ENCODE measurements at places on chromosomes 5 and 9.
A peak's percentile ranks its signal among the peaks of the same experiment; 100 is the strongest.

GRCh38 chr9:110655754-110656641 is 12.6 kb upstream of the MUSK start:
- no peak for DNase-seq

DNA sequence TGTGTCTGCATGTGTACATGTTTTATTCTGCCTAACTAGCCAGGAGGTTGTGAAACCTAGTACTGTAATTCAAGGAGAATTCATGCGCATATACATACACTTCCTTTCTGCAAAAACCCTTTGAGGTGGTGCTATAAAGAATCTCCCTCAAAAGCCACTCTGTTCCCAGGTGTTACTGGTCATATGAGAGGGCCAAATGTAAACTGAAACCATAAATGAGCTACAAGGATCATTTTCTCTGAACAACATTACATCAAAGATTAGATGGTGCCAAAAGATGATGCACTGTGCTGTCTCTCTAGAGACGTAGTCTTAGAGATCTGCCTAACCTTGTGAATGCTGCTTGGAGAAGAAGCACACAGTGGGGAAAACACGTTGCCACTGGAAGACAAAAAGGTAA is 15.7 kb downstream of the NREP start:
- DNase-seq: no peak

DNA sequence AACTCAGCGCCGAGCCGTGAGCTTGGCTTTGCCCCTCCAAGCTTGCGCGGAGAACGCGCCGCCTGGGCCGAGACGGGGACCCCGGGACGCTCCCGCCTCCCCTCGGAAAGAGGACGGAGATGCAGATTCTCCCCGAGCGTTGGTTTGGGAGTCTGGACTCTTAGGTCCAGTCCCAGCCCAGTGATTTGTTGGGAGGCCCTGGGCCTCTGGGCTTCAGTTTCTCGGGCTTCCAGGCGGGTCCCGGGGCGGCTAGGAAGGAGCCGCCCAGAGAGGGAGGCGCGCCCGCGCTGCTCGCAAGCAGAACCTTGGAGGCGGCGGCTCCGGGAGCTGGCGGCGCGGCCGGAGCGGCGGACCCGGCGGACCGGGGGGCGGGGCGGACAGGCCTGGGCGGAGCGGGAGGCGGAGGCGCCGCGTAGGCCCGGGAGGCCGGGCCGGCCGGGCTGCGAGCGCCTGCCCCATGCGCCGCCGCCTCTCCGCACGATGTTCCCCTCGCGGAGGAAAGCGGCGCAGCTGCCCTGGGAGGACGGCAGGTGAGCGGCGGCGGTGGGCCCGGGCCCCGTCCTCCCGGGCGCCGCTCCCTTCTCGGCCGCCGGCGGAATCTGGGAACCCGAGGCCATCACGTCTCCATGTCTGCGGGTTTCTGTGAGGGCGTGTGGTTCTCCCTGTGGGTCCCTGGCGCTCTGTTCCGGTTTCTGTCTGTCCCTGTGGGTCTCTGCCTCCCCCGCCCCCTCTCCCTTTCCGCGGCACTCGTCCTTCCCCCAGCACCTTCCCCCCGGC is at the start of gene B4GALT7:
B4GALT7 (plus strand) TSS at position 402 of the 777 bp plus-strand sequence; CDS start at position 481, 79 bp downstream.
- peak; percentile 82 for DNase-seq

- no peak for DNase-seq
These were observed 993.5 kb upstream of the SEMA6A start for GRCh38 chr5:117568126-117568525.

DNA sequence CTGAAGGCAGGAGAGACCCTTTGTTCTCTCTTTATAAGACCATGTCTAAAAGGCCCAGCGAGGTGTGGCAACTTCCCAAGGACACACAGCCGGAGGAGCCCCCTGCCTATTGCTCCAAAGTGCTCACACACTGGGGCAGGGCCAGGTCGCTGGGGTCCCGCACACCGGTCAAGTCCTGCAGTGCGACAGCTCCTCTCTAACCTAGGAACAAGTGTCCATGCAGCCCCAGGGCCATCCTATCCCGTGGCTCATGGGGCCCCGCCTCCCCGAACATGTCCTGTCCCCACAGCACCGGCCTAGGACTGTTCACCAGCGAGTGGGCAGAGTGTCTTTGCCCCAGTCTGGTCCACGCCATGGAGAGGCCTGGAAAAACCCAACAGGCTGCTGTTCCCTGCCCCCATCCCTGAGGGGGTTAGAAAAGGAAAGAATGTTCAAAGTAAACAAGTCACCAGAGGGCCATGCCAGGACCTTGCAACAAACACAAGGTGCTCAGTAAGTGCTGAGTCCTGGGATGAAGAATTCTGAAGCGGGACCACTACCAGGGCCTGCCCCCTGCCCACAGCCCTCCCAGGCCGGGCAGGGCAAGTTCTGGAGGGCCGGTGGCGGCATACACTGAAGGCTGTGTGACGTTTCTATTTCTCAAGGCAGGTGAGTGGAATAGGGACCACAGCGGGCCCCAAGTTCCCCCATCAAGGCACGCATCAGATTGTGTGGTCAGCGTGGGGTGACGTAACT is 938 bp downstream of the NINJ1 start:
- DNase-seq: no peak

DNA sequence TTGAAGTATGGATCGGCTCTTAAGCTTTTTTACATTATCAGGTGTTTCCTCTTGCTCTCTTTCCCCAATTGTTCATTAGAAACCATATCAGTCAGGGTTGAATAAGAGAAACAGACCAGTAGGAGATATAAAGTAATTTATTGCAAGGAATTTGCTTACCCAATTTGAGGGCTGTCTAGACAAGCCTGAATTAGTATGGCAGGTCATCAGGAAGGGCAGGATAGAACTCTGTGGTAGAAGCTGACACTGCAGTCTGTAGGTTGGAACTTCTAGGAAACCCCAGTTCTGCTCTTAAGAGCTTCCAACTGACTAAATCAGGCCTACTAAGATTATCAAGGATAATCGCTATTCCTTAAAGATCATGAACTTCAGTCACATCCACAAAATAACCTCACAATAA is 24.3 kb downstream of the ISOC1 start:
- no peak for DNase-seq

DNA sequence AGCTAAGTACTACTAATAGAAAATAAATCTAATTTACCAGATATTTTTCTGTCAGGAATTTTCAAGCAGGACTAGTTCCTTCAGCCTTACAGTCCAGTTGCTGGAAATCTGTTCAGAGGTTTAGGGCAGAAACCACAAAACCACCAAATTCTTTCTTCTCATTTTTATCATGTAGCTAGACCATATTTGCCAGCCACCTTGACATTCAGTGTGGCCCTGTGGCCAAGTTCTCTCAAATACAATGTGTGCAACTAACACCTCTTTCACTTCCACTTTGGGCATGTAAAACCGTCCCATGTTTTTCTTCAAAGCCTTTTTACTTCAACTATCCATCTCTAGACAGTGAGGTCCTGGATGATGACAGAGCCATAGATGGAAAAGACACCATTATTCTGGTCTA is 1133.2 kb upstream of the CDH18 start:
- no peak for DNase-seq

DNA sequence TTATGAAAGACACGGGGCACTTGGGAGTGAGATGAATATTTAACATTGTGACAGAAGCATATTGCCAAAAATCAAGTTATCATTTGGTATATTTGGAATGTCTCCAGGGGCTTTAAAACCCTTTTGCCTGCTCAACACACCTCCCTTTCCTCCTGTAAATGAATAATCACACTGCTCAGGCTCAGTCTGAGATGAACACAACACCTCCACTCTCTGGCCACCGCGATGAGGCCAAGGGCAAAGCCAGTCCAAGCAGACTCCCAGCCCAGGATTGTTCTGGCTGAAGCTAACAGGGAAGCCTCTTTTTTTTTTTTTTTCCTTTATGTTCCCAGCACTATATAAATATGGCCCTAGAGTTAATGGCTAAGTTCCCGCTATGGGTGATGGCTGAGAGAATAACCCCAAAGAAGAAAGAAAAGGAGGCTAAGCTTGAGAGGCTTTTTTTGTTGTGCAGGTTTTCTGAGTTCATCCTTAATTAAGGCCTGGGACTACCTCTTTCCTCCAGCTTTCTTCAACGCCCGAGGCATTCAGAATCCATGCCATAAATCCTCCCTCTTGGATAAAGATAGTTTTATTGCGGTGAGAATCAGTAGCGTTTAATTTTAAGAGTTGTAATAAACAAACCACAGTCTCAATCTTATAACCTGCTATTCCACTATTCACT is 10.5 kb upstream of the ERAP1 start:
- no peak for DNase-seq

GRCh38 chr9:127974001-127974768 is 6.6 kb downstream of the EEIG1 start:
- DNase-seq: no peak

DNA sequence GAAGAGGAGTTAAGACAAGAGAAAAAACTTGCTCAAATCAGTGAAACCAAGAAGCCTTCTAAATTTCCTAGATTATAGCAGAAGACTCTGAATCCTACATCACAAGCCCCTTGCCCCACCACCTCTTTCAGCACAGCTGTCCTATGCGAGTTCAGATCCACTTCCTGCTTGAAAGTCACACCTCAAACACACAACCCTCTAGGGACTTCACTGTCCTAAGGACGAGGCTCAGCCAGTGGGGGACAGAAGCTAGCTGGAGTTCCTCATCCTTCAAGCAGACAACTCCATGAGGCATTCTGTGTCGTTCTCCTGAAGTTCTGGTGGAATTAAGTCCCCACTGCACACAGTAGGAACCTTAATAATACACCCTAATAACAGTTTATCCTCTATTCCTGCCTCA is 44.3 kb downstream of the NRG2 start:
- no peak for DNase-seq

GRCh38 chr9:20447291-20447690 is 175.0 kb downstream of the MLLT3 start:
- no peak for DNase-seq

DNA sequence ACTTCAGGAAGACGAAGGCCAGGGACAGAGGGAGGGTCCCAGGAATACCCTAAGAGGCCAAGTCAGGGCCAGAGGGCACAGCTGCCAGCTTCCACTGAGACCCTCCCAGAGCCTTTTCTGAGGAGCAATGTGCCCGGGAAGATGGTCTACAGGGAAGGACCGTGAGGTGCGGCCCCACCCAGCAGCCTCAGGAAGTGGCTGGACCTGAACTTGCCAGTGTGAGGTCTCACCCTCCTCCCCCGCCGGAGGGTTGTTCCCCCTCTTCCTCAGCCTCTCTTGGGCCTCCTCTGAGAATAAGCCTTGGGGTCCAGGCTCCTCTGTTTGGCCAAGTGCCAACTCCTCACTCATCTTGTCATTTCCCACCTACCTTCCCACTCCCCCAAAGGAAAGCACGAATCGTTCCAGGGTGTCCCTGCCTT is 13.4 kb upstream of the SLC25A51 start:
- DNase-seq: no peak

DNA sequence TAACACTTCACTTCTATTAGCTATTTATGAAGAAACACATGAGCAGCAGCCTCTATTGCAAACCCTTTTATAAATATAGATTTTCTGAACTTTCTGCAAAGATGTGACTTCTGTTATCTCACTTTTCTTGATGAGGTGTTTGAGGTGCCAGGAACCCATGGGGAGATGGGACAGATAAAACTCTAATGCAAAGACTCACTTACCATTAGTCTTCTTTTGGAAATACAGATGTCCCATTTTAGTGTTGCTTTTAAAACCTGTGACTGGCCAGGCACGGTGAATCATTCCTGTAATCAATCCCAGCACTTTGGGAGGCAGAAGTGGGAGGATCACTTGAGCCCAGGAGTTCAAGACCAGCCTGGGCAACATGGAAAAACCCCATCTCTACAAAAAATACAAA is 171.3 kb upstream of the GAS1 start:
- no peak for DNase-seq

- no peak for DNase-seq
These were observed 14.8 kb upstream of the NR3C1 start for GRCh38 chr5:143418140-143418866.

DNA sequence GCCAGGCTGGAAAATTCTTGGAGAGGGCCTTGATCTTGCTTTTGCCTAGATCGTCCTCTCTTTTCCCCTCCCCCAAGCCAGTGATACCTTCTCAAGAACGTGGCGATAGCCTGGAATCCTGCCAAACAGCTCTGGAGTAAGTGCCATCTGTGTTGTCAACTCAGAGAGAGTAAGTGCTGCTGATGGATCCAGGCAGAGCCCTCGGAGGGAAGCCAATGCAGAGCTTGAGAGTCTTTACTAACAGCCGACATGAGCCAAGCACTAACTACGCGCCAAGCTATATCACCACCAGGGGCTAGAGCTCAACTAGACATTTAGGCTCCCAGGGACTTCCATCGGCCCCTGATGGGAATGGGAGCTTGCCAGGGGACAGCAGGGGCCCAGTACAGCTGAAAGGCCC is 17.6 kb downstream of the RAPGEF1 start:
- no peak for DNase-seq

GRCh38 chr9:77943057-77943456 is 88.6 kb downstream of the GNAQ start:
- no peak for DNase-seq

DNA sequence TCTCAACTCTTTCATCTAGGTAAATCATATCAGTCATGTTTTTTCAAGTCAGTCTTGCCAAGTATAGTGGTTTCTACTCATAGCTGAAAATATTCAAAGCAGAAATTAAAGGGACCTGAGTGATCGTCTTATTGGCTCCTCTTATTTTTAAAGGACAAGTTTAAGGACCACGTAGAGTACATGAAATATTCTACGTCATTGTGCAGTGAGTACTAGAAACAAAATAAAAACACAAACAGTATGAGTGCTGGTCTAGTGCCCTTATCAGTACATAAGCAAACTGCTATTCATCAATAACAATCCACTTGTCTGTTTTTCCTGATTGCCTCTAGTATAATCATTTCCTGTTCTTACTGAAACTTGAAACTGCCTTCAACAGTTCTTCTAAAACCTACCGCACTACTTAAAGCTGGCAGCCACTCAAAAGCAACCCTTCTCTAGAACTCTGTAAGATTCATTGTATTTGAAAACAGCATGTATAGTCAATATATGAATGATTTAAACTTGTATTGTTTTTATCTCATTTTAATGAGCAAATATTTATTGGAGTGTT is 853.7 kb downstream of the TAF11L14 start:
- DNase-seq: no peak

DNA sequence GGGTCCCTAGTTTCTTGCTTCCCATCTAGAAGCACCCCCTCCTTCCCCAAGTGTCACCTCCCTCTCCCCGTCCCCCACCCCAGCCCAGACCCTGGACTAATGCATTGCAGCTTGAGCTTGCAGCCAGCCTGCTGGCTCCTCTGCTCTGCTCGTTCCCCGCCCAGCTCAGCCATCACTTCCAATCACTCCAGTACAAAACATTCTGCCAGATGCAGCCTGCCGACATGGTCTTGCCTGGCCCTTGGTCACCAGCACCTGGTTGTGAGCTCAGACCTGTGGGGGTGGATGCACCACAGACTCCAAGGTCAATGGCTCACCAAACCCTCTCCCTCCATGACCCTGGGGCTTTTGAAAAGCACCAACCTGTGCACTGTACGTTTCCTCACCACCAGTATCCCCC is 172.9 kb upstream of the SMIM23 start:
- no peak for DNase-seq

GRCh38 chr5:84281383-84281782 is 103.3 kb downstream of the EDIL3 start:
- no peak for DNase-seq
